ENCODE measurements at places on chromosomes 6 and 20.

DNA sequence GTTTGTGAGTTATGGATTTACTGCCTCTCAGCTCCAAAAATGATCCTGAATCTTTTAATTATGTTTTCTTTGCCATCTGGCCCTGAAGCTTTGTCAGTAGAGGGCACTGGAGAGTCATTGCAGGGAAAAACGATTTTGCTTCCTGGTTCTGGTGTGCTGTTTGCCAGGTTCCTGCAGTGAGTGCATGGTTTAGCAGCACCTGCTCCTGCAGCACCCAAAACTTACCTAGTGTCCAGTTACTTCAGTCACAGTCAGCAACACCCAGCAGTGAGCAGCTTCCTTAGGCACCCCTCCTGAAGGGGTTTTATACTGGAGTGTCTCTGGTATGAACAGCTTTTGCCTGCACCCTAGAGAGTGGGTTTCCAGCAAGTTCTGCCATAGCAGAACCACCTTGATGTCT, 6.0 kb upstream of the TRIM26 start:
- peak; percentile 58 for DNase-seq

GRCh38 chr20:37880726-37881591, 22.0 kb upstream of the VSTM2L start:
- DNase-seq, result peak; percentile 100

DNA sequence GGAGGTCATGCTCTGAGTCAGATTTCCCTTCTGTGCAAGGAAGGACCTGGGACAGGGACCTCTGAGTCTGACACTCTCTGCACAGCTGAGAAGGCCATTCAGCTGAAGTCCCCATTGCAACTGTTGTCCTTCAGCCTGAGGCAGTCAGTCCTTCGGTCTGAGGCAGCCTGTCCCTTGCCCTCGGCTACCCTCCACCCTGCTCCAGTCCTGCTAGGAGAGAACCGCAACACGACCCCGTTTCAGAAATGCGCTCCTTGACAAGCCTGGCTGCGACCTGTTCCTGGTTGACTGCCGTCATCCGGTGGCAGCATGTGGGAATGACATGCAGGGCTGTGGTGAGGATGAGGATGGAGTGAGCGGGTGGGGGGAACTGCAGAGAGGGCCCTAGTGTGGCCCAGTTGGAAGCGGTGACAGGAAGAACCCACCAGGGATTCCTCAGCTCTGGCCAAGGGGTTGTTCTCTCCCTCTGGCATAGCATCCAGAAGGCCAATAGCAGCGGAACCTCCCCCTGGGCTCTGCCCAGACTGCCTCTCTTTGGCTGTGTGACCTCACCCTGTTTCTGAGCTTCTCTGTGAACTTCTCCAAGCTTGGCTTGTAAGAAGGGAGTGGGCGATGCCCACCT, 40.3 kb upstream of the ANGPT4 start:
- DNase-seq, result peak; percentile 62

GRCh38 chr6:151550618-151551017, 56.8 kb downstream of the CCDC170 start:
- no peak for DNase-seq

DNA sequence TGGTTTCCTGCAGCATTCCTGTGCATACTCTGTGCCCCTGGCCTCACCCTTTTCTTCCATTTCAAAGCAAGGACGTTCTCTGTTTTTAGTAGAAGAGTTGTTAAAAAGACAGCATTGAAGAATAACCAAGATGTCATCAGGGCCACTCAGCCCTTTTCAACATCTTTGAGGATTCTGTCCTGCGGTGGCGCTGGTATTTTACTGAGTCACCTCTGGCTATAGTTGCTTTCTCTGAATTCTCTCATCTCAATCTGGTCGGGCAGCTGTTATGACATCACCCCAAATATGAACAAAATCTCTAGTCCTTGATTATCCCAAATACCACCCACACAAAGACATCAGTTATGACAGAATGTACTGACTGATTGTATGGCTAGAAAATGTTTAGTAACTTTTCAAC, 204.2 kb downstream of the GRIK2 start:
- DNase-seq, result no peak

DNA sequence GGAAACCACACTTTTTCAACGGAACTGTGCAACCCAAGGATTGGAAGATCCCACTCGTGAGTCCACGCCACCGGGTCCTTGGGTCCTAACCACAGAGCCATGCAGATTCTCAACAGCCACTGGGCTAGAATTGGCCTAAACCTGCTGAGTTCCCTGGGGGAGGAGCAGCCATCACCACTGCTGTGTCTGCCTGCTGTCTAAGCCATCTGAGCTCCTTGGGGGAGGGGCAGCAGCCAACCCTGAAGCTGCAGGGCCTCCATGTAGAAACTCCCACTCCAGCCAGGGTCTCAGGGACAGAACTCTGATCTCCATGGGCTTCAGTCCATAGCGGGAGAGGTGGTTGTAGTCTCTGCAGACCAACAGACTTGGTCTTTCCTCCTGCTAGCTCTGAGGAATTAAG, 154.6 kb upstream of the VGLL2 start:
- DNase-seq, result no peak

- DNase-seq, result no peak
These were observed 100.1 kb downstream of the SLC23A2 start for GRCh38 chr20:4901031-4901818.

DNA sequence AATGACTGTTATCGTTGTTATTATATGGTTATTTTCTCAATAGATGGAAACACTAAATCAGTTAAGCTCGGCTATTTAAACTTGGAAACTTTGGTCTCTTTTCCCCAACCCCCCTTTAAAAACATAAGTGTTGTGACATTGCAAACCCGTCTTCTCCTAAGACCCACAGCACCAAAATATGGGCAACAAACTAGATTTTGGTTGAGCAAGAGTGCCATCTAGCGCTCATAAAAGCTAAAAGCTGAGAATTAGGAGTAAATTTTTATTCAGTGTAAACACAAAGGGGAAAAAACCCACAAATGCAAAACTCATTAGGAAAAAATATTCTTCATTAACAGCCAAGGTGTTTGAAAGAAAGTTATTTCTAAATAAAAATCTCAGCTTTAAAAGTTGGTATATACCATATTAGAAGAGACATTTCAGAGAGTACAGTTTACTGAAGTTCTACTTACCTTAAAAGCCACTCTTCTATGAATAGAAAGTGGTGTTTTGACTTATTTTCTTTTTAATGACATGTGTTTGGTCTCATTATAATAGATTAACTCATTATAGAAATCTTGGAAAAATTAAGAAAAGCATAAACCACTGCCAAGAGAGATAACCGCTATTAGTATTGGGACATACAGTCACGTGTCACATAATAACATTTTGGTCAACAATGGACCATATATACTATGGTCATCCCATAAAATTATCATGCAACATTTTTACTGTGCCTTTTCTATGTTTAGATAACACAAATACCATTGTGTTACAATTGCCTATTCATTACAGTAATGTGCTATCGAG, 21.1 kb downstream of the SESN1 start:
- DNase-seq, result peak; percentile 60

GRCh38 chr20:46246559-46246958, 61.7 kb downstream of the CDH22 start:
- no peak for DNase-seq

GRCh38 chr6:72905705-72906478, 284.0 kb downstream of the KCNQ5 start:
- no peak for DNase-seq

- DNase-seq, result no peak
These were observed 13.1 kb upstream of the RNASET2 start for GRCh38 chr6:166969390-166970002.

- no peak for DNase-seq
These were observed 50.6 kb upstream of the TBC1D7 start for GRCh38 chr6:13378669-13379590.

GRCh38 chr6:37175332-37176267, 5.6 kb downstream of the PIM1 start:
- DNase-seq, result no peak

GRCh38 chr6:135531954-135532490, 34.5 kb upstream of the AHI1 start:
- DNase-seq, result no peak

DNA sequence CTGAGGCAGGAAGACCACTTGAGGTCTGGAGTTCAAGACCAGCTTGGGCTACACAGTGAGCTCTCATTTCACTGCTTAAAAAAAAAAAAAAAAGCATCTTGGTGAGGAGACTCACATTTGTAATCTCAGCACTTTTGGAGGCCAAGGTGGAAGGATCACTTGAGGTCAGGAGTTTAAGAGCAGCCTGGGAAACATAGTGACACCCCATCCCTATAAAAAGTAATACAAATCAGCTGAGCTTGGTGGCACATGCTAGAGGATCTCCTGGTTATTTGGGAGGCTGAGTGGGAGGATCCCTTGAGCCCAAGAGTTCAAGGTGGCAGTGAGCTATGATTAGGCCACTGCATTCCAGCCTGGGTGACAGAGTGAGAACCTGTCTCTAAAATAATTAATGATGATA, 29.4 kb upstream of the SYNCRIP start:
- no peak for DNase-seq

GRCh38 chr20:62739581-62740285, 31.1 kb downstream of the NTSR1 start:
- peak; percentile 20 for DNase-seq

DNA sequence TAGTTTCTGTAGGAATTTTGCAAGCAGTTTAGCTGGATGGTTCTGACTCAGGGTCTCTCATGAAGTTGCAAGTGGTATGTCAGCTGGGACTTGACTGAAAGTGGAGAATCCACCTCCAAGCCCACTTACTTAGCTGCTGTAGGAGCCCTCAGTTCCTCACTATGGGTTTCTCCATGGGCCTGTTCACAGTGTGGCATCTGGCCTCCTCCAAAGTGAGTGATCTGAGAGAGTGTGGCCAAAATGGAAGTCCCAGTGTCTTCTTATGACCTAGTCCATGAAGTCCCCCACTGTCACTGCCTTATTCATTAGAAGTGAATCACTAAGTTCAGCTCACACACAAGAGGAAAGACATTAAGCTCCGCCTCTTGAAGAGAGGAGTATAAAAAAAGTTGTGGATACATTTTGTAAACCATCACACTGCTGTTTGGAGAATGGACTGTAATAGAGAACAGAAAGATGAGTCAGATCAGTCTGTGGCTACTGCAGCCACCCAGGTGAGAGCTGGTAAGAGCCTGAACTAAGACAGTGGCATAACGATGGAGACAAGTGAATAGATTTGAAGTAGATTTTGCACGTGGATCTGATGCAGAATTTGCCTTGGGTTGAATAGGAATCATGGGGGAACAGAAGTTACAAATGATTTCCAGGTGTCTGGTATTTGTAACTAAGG, 4.9 kb upstream of the NELFCD start:
- DNase-seq, result no peak

DNA sequence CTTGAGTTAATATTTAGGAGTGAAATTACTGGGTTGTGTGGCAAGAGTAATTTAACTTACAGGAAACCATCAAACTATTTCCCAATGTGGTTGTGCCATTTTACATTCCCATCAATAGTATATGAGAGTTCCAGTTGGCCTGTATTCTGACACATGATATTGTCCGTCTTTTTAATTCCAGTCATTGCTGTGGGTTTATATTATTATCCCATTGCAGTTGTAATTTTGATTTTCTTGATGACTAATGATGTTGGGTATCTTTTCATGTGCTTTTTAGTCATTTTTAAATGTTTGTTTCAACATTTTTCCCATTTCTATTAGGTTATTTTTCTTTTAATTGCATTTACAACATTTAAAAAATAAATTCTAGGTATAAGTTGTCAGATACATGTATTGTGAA, 614.0 kb downstream of the UTRN start:
- DNase-seq, result no peak

- DNase-seq, result no peak
These were observed 330.9 kb upstream of the CDH4 start for GRCh38 chr20:60921022-60921622.

GRCh38 chr6:30066082-30066481, 916 bp upstream of the PPP1R11 start:
- no peak for DNase-seq

- DNase-seq, result peak; percentile 35
These were observed 32.1 kb upstream of the CENPW start for GRCh38 chr6:126307849-126308248.

DNA sequence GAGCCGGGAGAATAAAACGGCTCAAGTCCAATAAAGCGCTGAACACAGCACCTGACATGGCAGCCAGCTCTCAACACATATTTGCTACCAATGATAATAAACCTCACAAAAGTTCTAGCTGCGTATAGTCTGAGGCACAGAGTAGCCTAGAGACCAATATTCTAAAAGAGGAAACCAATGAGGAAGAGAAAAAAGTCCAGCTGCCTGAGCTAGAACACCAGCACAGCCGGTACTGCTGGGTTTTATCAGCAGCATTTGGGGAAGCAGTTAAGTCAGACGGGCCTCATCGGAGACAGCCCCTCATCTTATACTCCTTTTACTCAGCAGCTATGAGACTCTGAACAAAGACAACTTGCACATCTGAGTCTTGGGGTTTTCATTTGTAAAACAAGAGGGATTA, 2.4 kb upstream of the RTF2 start:
- DNase-seq, result no peak

GRCh38 chr6:15504581-15505350, 158.1 kb downstream of the DTNBP1 start:
- peak; percentile 62 for DNase-seq

GRCh38 chr20:17316316-17317038, 89.6 kb downstream of the PCSK2 start:
- no peak for DNase-seq

DNA sequence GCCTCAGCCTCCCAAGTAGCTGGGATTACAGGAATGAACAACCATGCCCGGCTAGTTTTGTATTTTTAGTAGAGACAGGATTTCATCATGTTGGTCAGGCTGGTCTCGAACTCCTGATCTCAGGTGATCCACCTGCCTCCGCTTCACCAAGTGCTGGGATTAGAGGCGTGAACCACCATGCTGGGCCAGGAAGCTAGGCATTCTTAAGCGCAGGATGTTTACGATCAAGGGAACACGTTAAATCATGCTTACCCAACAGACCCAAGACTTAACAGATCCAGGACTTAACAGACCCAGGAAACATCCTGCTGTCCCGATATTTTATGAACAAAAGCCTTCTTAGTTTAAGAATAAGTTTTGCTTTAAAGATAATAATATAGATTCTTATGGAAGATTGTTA, 9.1 kb downstream of the PTGIS start:
- no peak for DNase-seq

- no peak for DNase-seq
These were observed 55.9 kb downstream of the TBC1D7 start for GRCh38 chr6:13272131-13273046.

DNA sequence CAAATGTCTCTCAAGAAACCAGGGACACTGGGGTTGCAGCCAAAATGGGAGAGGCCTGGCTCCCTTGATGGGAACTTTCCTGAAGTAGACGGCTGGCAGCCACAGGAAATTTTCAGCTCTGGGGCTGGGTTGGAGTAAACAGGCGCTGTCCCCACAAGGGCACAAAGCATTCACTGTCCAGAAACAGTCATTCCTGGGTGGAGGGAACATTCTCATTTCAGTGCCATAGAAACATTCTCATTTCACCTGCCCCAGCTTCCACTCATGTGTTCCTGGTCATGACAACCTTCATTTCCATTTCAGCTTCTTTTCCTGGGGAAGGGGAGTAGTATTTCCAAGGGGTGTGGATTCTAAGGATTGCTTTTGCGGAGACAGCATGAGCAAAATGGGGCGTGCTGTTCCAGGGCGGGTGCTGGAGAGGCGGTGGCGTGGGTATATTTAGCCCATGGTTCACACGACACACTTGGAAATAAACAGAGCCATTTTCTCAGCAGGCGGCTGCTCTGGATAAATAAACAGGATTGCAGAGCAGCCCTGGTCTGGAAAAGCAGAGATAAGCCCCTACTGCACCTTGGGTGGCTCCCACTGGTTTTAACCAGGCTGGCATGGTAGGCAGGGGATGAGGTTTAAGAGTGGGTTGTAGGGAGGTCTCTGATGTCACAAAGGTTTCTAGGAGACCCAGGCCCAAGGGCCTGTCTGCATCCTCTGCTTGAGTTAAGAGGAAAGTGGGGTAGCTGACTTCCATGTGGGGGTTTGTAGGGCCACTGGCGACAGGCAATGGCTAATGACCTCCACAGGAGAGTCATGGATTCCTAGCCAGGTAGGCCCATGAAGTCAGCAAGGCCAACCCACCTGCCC, 32.9 kb downstream of the COX4I2 start:
- peak; percentile 54 for DNase-seq
